ENCODE measurements at places on chromosomes 11 and 22.

GRCh38 chr11:24622262-24622661 lies 125.4 kb downstream of the LUZP2 start:
- no peak for DNase-seq

DNA sequence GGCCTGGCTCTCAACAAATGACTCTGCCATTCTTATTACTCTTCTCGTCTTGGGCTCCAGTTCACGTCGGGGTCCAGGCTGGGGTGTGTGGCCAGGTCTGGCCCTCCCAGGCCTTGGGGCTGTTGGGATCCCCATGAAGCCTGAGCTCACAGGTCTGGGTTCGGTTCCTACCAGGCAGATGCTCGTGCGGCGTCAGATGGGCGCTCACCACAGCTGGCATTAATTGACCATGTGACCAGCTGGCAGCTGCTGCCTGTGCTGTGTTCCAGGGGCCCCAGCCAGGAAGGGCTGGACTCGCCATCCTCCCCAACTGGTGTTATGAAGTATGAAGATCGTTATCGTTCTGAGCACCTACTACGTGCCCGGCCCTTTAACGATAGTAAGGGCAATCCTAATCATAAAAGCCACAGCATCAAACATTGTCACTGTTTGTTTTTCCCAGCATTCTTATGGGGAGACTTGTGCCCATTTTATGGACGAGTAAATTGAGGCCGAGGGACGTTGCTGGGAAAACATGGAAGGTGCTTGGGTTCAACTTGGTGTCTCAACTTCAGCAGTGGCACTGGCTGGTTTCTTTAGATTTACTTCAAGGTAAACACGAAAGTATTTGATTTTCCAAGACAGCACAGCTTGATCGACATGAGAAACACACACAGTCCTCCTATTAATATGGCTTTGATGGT lies 26.8 kb upstream of the CACNG2 start:
- DNase-seq, result no peak

GRCh38 chr22:49586244-49586748 lies 241.4 kb downstream of the BRD1 start:
- no peak for DNase-seq

- DNase-seq, result no peak
Observed at GRCh38 chr11:120565466-120566155, 54.1 kb downstream of the GRIK4 start.

GRCh38 chr11:78199015-78199652 lies 10.4 kb downstream of the USP35 start:
- DNase-seq, result no peak

- no peak for DNase-seq
Observed at GRCh38 chr22:36565159-36565507, 36.2 kb upstream of the EIF3D start.

- no peak for DNase-seq
Observed at GRCh38 chr11:47977623-47978022, 2.7 kb upstream of the PTPRJ start.

DNA sequence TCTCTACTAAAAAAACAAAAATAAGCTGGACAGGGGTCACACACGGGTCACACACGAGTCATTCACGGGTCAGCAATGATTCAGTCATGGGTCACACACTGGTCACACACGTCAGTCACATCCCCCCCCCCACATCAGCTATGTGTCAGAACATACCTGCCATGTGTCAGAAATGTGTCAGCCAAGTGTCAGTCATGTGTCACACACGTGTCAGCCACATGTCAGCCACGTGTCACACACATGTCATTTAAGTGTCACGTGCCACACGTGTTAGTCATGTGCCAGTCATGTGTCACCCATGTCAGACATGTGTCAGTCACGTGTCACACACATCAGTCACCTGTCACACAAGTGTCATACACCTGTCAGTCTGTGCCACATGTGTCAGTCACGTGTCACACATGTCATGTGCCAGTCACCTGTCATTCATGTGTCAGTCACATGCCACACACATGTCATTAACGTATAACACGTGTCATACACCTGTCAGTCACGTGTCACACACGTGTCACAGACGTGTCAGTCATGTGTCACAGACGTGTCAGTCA lies 28.7 kb upstream of the MMP20 start:
- DNase-seq, result peak; percentile 5

- DNase-seq, result no peak
Observed at GRCh38 chr11:1052133-1053011, 15.9 kb upstream of the MUC6 start.

Data from inflammatory macrophage treated with lipopolysaccharide for 4 hours (primary cell).